ENCODE measurements at places on chromosomes 12 and 14. TPM values are rescaled to one million over a fixed set of nuclear protein-coding genes. Genes with fewer than 3 reads are reported as not detected.

- no peaks in the 10 kb centered on the region for H3K27me3 ChIP-seq
- no peak for DNase-seq
- H3K36me3 ChIP-seq, result no peaks in the 10 kb centered on the region
These were observed 112.7 kb upstream of the FUT8 start for GRCh38 chr14:65299826-65300225.

DNA sequence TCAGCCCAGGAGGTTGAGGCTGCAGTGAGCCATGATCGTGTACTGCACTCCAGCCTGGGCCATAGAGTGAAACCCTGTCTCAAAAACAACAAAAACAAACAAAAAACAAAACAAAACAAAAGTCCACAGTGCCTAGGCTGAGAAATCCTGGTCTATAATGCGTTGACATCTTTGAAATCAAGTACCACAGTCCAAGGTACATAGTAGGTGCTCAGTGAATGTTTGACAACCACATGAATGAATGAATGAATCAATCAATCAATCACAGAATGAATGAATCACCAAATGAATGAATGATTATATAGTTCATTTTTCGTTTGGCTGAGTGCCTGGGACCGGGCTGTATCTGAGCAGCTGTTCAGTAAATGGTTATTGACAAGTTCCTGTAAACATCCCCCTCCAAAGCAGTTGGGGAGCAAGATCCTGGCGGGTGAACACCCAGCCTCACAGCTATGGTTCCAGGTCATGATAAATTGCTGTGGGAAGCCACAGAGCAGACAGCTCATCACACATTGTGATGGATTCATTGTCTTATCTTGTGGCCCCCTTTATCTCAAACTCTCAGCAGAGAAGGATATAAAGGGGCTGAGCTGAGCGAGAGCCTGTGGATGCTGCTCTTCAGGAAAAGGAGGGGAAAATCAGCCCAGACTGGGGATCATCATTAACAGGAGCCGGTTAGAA, 30.4 kb upstream of the IFT81 start:
- H3K27me3 ChIP-seq, result no peaks in the 10 kb centered on the region
- no peaks in the 10 kb centered on the region for H3K36me3 ChIP-seq
- H3K27ac ChIP-seq, result no peak overlapping the region

DNA sequence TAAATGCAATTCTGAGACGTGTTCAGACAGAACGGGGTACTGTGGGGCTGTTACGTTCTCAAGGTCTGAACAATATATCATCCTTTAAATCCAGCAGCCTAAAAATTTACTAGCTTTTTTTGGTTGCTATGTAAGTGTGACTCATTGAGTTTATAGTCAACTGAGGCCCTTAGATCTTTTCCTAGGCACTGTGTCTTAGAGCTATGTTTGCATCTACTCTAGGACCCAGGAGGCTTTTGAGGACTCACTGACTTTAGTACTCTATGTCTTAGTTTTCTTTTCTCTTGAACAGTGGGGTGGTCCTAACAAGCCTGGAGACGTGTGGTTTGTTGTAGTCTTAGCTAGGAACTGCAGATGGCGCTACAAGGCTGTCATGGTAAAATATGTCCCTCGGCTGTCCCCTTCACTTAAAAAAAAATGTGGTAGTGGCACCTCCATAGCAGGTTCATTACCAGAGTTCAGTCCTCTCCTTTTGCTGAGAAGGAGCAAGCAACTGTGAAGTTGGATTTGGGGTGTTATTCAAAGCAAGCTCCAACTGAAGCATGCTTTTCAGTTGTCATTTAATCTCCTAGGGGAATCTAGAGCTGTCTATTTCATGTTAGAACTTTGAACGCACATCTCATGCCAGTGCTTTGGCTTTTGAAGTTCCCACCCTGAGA, 8.7 kb upstream of the SPATS2 start:
- no peak overlapping the region for H3K27ac ChIP-seq
- H3K36me3 ChIP-seq, result no peaks in the 10 kb centered on the region
- H3K4me1 ChIP-seq, result no peaks in the 10 kb centered on the region
- peak; percentile 83 for DNase-seq

DNA sequence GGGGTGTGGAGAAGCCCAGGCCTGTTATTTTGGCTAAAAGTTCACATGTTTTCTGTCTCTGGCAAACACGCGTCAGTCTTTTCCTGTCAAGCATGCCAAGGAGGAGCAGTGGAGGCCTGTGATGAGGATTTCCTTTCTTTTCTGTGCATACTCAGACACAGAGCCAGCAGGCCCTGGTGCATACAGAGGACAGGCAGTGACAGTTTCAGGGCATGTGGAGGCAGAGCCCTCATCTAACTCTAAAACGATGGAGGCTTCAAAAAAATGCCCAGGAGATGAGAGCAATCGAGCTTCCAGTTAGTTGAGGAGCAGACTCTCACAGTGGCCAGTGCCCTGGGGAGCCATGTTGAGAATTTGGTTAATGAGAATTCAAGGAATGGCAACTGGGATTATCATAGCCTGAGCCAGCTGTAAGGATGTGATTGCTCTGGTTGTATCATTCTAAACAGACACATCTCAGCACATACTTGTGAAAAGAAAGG, 66.5 kb downstream of the TRAFD1 start:
- H3K27ac ChIP-seq, result no peak overlapping the region
- H3K4me1 ChIP-seq, result no peaks in the 10 kb centered on the region
- peaks cover 9% of the 10 kb centered on the region for H3K36me3 ChIP-seq

- DNase-seq, result no peak
- H3K4me3 ChIP-seq, result no peak overlapping the region
- H3K4me1 ChIP-seq, result no peaks in the 10 kb centered on the region
- no peaks in the 10 kb centered on the region for H3K36me3 ChIP-seq
- no peak overlapping the region for H3K27ac ChIP-seq
- no peaks in the 10 kb centered on the region for H3K27me3 ChIP-seq
These were observed 83.3 kb downstream of the DAAM1 start for GRCh38 chr14:59271734-59272133.

DNA sequence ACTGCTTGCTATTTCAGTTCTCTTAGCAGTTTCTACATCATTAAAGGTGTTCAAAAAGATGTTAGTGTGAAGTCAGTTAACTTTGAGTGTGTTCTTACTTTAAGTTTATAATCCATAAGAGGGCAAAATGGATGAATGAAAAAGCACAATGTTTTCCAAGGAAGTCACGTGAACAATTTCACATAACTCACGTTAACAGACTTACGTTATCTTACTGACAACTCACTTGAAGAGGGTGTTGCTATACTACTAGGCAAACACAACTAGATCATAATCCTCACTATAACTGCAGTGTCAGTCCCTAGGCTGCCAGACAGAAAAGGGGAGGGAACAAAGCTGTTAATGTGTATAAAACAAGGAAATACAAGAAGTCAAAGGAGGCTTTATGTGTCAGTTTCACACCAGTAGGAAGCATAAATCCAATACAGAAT, 6.4 kb downstream of the SLC2A13 start:
- H3K4me1 ChIP-seq, result no peaks in the 10 kb centered on the region
- no peak overlapping the region for H3K4me3 ChIP-seq
- H3K27ac ChIP-seq, result no peak overlapping the region
- H3K36me3 ChIP-seq, result no peaks in the 10 kb centered on the region
- DNase-seq, result no peak

DNA sequence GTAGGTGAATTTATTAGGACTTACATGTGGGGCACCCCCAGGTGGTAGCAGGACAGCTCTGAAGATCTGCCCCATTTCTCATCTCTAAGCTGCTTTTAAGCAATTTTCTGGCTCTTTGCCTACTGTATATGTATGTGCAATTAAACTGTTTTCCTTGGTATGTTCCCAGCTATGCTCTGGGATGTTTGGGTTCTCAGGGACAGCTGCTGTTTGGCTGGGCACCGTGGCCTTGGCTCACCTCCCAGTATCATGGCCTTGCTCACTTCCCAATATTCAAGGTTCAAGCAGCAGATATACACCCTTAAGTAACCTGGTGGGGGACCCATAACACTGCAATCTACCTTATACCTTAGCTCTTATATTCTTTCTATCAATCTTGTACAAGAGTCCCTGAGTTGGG, 53.7 kb upstream of the KITLG start:
- DNase-seq, result no peak
- H3K36me3 ChIP-seq, result no peaks in the 10 kb centered on the region
- no peaks in the 10 kb centered on the region for H3K4me1 ChIP-seq
- H3K27me3 ChIP-seq, result no peaks in the 10 kb centered on the region

GRCh38 chr14:74583689-74584434, 28.2 kb downstream of the LTBP2 start:
- no peaks in the 10 kb centered on the region for H3K4me1 ChIP-seq
- H3K27ac ChIP-seq, result no peak overlapping the region
- H3K27me3 ChIP-seq, result no peaks in the 10 kb centered on the region
- no peaks in the 10 kb centered on the region for H3K36me3 ChIP-seq

DNA sequence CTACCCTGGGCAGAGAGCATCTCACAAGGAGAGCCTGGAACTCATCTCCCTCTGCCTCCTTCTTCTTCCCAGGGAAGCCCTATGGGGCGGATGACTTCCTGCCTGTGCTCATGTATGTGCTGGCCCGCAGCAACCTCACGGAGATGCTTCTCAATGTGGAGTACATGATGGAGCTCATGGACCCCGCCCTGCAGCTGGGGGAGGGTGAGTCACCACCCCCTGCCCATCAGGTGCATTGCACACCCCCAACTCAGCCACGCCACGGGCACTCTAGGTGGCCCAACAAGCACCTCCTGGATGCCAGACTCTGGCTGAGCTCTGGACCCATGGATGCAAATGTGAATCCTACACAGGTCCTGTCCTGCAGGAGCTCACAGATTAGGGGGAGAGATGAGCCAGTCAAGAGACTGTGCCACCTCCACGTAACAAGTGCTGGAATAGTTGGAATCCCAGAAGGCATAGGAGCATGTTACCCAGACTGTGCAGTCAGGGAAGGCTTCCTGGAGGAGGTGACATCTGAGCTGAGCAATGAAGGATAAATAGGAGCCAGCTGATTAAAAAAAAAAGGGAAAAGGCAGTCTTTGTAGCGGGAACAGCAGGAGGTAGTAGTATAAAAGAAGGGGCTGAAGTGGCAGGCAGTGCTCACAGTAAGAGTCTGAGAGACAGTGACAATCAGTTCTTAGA, 71.9 kb downstream of the LGMN start:
- no peaks in the 10 kb centered on the region for H3K36me3 ChIP-seq
- no peak overlapping the region for H3K4me3 ChIP-seq
- no peaks in the 10 kb centered on the region for H3K4me1 ChIP-seq
- DNase-seq, result no peak
- H3K27ac ChIP-seq, result no peak overlapping the region

DNA sequence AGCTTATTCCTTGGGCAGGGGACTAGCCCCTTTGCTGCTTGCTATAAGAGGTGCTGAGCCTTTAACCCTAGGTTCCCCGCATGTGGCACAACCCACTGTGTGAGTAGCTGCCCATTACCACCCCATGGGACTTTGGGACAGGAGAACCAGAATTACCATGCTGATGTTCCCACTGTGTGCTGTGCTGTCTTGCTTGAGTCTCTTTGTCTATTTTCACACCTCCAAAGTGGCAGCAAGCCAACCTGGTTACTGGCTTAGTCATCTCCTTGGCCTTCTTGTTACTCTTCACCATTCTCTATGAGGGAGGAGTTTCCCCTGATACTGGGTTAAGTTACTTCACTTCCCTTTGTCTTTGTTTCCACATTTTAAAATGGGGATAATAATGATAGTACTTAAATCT, 73.4 kb upstream of the ETV6 start:
- peaks cover 7% of the 10 kb centered on the region for H3K36me3 ChIP-seq
- no peak overlapping the region for H3K4me3 ChIP-seq

DNA sequence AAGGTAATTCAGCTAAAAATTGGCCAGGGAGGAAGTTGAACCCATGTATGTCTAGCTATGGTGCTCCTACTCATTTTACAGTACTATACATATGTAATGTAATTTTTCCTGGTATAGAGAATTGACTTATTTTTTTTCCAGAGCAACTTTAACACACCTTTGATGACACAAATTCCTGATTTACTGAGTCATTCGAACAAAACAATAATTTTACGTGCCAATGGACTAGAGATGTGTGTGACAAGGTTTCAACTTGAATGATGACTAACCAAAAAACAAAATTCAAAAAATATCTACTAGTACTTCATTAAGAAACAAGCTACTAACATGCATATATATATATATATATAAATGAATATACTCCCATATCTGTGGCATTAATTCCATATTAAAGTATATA, 180.5 kb downstream of the KITLG start:
- no peaks in the 10 kb centered on the region for H3K27me3 ChIP-seq
- DNase-seq, result no peak
- H3K4me3 ChIP-seq, result no peak overlapping the region
- no peak overlapping the region for H3K27ac ChIP-seq
- no peaks in the 10 kb centered on the region for H3K36me3 ChIP-seq
- no peaks in the 10 kb centered on the region for H3K4me1 ChIP-seq

DNA sequence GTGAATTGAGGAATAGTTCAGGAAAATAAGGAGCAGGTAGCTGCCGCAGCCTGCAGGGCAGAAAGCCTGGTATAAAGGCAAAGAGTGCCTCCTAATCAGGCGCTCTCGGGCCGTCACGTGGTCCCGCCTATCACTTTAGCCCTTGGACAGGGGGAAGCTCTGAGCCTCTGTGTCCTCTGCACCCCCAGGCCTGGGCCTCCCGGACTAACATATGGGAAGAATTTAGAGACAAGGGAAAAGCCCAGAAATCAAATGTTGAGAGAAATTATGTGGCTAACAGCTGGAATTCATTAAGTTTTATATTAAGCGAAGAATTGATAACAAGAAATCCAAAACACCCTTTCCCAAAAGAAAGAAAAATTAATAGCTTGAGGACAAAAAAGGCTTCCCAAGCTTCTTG, 417.7 kb downstream of the ATP23 start:
- H3K36me3 ChIP-seq, result no peaks in the 10 kb centered on the region
- H3K27ac ChIP-seq, result no peak overlapping the region
- no peaks in the 10 kb centered on the region for H3K27me3 ChIP-seq
- H3K4me1 ChIP-seq, result no peaks in the 10 kb centered on the region
- no peak overlapping the region for H3K4me3 ChIP-seq

GRCh38 chr14:66601932-66602578, 94.1 kb downstream of the GPHN start:
- no peak overlapping the region for H3K4me3 ChIP-seq
- DNase-seq, result no peak
- H3K27ac ChIP-seq, result no peak overlapping the region

DNA sequence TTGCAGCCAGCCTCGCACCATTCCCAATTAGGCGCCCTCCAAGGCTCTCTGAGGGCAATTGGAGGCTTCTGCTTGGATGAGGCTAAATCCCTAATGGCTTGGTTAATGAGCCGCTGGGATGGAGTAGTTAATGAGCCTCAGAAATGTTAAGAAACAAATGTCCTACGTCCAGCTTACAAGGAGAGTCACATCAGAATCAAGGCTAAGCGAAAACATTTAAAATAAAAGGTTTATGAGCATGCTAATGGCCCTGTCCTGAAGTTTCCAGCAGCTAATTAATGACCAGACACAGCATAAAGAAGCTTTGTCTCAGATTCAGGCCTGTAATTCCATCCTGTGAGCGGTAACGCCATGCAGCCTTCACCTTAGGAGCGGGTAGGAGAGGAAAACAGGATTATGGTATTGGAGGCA, 200.7 kb upstream of the BCL2L14 start:
- H3K4me1 ChIP-seq, result no peaks in the 10 kb centered on the region
- no peak for DNase-seq
- H3K27me3 ChIP-seq, result no peaks in the 10 kb centered on the region
- H3K27ac ChIP-seq, result no peak overlapping the region

Gene TSPAN8
- total RNA-seq, result not detected

Gene CLEC9A
- total RNA-seq, result not detected

Gene BCL11B
- 4.9 TPM for total RNA-seq

Gene RBP5
- total RNA-seq, result 2.1 TPM

Gene MLEC
- total RNA-seq, result 181 TPM
